Activated CD4-positive, alpha-beta T cell treated with anti-CD3 and anti-CD28 coated beads for 1 hour (primary cell): ENCODE measurements at places on chromosomes 6 and 20.
A peak's percentile ranks its signal among the peaks of the same experiment; 100 is the strongest.

DNA sequence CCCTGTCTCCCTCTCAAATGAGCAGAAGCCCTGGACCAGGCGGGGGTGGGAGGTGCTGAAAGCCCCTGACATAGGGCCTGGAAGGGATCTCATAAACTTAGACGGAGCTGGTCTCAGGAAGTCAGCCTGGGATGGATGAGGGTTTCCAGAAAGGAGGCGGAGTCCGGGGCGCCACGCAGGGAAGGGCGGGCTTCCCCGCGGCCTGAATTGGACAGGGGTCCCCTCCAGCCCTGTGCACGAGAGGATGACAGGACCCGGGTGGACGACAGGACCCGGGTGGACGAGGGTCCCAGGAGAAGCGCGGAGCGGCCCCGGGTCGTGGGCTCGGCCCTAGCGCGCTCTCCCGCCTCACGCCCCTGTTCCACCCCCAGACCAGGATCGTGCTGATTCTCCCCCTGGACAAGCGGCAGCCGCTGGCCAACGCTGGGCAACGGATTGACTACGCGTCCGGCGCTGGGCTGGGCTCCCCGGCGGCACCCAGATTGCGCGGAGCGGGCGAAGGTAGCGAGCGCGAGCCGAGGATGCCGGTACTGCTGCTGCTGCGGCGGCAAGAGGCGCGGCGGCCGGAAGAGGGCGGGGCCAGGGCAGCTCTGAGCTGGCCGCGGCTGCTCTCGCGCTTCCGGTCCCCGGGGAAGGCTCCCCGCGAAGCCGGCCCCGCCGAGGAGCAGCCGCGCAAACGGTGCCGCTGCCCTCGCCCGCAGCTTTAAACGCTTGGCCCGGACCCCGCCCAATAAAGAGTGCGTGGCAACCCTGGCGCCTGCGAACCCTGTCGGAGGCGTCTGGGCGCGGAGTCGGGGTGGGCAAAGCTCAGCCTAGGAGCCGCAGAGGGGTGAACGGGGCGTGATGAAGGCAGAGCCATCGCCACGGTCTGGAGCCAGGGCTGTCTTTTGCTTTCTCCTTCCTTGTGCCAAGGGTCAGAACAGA is 1.3 kb downstream of the C20orf144 start:
- DNase-seq = peak; percentile 65

DNA sequence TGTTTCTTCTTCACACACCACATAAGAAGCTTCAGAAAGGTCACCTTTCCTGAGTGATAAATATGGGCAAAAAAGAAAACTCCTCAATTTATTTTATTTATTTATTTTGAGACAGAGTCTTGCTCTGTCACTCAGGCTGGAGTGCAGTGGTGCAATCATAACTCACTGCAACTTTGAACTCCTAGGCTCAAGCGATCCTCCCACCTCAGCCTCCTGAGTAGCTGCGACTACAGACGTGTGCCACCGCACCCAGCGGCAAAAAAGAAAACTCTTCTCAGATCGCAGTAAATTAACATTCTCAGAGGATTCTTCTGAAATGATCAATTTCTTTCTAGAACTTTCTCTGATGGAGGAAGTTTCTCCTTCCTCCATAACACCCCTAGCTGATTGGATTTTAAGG is 111.2 kb downstream of the TRERF1 start:
- no peak for DNase-seq

DNA sequence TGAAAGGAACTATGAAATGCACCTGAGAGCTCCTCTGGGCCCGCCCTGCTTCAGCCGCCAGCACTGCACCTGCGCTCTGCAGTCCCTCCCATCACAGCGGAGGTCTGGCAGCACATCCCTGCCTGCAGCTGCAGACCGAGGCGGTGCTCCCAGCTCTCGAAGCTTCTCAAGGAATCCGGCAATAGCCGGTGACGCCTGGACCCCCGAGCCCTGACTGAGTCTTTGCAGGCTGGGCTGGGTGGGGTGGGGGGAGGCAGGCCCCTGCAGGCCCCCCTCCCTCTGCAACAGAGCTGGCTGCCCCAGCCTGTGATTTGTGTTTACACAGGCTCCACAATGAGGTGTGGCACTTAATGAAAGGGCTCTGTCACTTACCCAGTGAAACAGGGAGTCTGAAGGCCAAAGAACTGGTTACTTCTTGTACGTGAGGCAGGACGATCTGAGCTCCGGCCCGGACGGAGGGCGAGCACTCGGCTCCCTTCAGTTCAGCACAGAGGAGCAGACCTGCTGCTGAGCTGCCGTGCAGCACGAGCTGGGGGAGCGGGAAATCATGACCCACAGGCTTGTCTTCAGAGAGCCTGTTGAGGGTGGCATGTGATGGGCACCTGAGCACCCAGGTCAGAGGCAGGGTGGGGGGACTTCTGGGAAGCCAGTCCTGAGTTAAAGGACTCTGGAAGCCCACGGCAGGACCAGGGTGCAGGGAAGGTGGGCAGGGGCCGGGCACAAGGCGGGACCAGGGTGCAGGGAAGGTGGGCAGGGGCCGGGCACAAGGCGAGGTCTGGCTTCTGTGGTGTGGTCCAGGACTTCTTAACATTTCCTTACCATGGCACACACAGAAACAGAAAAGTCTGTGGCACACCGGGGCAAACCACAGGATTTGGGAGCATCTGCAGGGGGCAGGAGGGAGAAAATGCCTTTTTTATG is 192.3 kb upstream of the THBS2 start:
- no peak for DNase-seq

DNA sequence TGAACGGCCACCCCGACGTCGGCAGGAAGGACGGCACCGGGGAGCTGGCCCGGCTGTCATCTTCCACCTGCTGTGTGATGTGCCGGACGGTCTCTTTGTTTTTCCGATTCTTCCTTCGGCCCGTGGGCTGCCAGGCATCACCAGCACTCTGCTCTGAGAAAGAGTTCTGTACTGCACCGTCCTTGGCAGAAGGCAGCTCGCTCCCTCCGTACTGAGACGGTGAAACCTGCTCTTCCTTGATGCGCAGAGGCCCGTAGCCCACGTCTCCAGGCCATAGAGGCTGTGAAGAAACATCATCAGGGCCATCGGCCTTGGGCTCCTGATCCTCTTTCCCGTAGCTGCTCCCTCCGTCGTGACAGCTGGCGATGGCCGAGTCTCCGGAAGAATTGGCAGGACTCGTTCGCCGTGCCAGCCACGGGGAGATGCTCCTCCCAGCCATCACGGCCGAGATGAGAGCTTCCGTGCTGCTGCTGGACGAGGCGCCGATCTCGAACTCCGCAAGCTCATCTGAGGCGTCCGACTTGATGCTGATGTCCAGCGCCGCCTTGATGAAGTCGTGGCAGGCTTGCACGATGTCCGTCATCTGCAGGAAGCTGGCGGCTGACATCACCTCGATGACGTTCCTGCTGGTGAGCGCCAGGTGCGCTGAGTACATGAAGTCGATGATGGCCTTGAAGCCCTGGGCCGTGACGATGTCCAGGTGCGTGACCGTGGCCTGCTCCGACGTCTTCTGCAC is 41.1 kb downstream of the ZBTB46 start:
- no peak for DNase-seq

DNA sequence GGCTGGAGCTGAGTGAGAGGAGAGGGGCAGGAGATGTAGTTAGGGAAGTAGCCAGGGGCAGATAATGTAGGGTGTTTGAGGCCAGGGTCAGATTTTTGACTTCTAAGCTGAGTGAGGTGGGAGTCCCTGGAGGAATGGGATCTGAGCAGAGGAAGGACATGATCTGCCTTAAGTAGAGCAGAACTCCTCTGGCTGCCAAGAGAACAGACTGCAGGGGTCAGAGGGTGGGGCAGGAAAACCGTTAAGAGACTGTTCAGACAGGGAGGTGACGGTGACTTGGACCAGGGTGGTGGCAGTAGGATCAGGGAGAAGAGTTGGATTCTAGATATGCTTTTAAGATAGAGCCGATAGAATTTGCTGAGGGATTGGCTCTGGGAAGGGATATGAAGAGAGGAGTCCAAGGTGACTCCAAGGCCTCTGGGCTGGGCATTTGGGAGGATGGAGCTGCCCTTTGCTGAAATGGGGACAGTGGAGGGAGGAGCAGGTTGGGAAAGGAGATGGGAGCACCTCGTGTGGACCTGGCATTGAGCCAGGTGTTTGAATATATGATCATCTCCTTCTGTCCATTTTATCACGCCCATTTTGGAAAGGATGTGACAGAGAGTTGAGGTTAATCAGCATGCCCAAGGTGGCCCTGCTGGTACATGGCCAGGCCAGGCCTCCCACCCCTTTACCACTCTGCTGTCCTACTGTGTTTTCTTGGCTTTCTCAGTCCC is 18.8 kb downstream of the EYA2 start:
- DNase-seq = no peak

- DNase-seq = peak; percentile 42
Measured at GRCh38 chr20:57619051-57619831, 985 bp downstream of the ZBP1 start.

DNA sequence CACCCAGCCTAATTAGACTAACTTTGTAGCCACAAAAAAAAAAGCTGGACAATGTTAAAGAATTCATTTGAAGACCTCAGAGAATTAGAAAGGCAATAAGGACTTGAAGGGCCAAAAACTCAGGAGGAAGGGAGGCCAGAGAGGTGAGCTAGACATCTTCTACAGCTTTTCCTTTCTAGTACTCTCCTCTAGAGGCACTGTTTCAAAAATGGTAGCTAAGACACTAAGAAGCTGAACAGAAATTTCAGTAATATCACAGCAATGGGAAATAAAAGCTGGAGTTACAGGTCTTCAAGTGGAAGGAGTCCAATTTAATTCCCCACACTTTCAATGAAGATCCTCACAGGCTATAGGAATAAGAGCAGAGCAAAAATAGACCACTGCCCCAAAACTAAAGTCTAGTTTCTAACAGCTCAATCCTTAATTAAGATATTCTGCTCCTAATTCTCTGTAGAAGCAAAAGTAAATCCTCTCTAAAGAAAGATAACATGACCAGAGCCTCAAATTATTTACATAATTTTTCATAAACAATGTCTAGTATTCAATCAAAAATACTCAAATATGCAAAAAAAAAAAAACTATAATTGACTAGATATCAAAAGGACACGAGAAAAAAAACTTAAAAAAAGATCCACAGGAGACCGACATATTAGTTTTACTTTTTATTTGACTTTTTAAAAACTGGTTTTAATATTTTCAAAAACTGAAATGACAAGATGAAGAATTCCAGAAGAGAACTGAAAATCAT is 63.7 kb downstream of the RNGTT start:
- no peak for DNase-seq

GRCh38 chr6:143136647-143137046 is 76.0 kb downstream of the AIG1 start:
- DNase-seq = no peak

DNA sequence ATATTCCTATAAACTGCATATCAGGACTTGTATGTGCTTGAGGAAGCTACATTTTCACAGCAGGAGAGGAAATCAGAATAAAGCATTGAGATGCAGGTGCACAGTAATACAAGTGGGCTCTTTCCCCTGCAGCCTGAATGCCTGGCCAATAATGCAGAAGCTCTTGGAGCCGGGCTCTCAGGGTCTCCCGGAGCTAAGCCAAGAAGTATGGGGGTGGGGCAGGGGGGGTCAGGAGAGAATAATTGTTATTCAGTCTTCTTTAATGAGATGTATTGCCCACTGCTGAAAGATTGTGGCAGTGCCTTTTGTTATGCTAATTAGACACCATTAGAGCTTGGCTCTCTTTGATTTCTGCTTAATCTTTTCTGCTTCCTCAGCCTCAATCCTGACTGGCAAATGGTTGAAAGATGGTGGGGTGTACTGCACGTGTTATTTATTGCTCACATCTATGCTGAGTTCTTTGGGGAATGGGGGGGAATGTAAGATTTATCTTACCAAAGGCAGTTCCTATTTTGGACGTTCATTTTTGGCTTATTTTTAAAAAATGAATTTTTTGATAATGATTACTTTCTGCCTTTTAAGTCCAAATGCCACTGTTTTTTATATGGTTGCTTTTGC is 407.6 kb upstream of the SOX4 start:
- no peak for DNase-seq

- DNase-seq = peak; percentile 29
Measured at GRCh38 chr6:127266892-127267645, 405 bp downstream of the RNF146 start.

DNA sequence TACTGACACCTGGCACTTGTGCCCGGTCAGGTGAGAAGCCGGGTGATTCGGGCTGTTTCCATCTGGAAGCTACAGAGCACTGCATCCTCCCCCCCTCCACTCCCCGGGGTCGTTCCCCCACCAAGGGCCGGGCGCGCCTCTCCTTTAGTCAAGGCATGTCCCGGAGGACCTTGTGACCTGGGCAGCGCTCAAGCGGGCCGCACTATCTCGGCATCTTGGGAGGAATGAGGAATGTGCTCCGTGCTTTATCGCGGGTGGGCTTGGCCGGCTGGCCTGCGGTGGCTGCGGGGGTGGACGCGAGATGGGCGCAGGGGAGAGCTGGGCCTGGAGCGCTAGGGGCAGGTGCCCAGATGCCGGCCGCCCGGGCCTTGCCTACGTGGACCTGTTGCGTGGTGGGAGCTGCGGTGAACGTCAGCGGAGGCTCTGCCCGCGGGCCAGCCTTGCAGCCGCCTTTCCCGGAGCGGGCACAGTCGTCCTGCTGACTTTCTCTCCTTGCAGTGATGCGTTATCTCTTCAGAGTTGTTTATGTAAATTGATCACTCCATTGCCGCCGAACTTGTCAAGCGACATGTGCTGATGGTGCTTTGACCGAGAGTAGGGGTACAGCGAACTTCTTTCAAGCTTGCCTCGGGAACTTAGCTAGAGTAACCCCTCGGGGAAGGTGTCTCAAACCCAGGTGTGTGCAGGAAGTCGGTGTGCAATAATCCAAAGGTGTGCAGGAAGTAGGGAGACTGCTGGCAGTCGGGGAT is 1.1 kb downstream of the LRRC1 start:
- DNase-seq = no peak

DNA sequence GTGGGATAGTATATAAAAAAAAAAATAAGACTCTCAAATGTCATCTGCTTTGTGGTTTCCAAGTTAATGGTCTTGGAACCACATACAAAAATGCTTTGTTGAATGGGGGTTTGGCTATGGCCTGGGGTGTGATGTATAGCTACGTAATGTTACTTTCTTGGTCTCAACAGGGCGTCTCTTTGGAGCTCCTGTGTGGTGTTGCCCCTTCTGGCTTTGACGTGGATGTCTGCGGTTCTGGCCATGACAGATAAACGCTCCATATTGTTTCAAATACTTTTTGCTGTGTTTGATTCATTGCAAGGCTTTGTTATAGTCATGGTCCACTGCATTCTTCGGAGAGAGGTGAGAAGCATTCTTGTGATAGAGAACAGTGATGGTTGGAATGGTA is 457.7 kb downstream of the LMBRD1 start:
- no peak for DNase-seq
